ENCODE measurements at places on chromosomes 6 and 20.

DNA sequence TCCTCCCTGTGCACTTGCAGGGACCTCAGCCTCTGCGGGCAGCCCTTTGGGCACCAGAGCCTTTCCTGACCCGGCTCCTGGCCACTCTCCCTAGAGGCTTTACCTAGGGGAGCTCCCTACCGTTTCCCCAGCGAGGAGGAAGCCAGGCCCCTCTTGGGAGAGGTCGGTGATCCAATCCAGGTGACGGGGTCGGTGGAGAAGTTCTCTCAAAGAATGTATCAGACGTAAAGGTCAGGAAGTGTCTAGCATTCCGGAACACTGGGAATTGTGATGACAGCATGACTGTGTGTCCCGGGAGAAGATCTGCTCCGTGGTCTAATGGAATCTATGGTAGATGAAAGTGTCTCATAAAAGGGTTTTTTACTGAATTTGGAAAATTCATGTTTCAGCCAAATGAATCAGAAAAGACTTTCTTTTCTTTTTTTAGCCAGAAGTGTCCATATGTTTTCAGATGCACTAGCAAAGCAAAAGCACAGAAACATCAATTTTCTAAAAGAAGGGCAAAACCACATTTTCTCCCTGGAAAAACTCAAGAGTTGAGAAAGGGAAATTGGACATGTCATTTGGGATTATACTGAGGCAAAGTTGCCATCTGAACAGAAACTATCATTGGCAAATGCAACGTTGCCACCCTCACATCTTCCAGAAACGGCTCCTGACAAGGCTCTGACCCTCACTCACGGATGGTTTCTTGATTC is 289.4 kb downstream of the THBS2 start:
- no peak for DNase-seq

- no peak for DNase-seq
Measured at GRCh38 chr20:5402903-5403531, 86.3 kb upstream of the PROKR2 start.

- DNase-seq: no peak
Measured at GRCh38 chr6:138955262-138955661, 32.8 kb downstream of the REPS1 start.

GRCh38 chr20:9374480-9374879 is 139.9 kb upstream of the LAMP5 start:
- no peak for DNase-seq

DNA sequence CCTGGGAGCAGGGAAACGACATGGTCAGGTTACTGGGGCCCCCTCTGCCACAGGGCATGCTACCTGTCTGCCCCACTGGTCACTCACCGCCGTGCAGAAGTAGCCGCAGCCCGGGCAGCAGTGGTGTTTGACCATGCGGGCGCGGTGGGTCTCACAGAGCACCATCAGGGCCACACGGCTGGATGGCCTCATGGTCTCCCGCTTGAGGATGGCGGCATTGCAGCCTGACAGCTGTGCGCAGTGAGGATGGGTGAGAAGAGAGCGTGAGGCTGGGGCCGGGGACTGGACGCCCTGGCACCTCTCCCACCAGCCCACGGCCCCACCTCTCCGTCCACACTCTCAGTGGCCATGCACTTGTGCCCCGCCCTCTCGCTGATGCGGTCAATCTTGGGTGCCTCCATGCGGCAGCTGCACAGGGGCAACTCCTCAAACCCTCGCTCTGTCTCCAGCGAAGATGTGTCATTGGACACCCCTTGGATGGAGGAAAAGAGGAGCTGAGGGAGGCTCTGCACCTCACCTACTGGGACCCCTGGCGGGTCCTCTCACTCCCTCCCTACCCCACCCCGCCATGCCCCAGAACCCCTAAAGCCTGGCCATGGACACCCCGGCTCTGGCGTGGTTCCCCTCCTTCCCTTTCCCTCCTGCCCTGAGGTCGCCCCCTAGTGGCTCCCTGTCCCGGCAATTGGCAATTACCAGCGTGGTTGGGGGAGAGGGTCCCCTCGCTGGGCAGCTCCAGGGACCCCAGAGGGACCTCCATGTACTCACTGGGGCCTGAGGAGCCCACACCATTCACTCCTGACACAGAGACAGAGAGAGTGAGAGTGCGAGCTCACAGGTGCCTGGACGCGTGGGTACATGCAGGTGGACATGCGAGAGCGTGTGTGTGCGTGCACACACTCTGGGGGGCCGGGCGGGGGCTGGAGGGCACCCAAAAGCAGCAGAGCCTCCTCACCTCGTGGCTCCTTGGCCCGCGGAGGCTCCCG is 8.9 kb downstream of the EHMT2 start:
- DNase-seq: peak; percentile 52

- DNase-seq: no peak
Measured at GRCh38 chr6:13141387-13141786, 186.9 kb downstream of the TBC1D7 start.

DNA sequence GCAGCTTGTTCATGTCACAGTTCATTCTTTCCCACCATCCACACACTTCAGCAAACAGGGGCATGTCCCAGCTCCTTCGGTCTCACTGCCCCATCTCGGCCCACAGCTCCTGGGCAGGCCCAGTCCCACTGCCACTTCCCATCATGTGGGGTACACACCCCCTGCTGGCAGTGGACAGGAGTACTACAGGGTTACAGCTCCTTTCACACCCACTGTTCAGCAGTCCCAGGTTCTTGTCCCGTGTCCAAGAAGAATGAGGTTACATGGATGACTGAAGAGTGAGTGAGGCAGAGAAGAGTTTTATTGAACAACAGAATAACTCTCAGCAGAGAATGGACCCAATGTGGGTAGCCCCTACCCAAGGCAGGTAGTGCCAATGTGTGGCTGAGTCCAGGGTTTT is 77.8 kb upstream of the SMLR1 start:
- no peak for DNase-seq

GRCh38 chr20:49508435-49509199 is 26.1 kb upstream of the KCNB1 start:
- DNase-seq: peak; percentile 70

- DNase-seq: no peak
Measured at GRCh38 chr6:56536536-56536935, 106.2 kb downstream of the DST start.

DNA sequence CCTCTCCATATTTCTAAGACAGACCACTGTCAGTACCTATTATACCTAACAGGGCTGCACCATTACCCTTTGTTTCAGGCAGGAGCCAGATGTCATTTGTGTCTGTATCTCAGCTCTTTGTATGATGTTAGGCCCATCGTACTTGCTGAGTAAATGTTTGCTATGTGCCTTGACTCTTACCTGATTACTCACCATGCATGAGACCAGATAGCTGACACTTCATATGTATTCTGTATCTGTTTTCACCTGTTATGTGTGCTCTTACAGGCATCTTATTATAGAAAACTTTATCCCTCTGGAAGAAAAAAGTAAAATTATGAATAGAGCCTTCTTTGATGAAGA is 31.7 kb upstream of the ASXL1 start:
- DNase-seq: no peak

DNA sequence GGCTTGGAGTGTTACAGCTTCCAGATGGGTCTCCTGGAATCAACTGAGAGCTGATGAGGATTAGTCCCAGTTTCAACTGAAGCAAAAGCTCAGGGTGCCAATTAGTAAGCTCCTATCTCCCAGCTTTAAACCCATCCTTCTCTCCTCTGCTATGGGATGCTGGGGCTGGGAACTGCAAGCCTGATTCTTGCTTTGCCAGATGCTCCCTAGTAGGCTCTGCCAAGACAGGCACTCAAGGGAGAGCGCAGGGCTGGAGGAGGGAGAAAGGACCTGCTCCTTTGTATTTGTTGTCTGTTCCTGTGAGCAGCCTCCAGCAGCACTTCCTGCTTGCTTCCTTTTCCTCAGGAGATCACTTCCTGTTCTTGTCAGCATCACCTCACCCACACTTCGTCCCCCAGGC is 309.7 kb downstream of the KIF16B start:
- DNase-seq: no peak

- DNase-seq: no peak
Measured at GRCh38 chr6:168027521-168027920, 30.1 kb downstream of the KIF25 start.

- DNase-seq: no peak
Measured at GRCh38 chr20:36506253-36506652, 35.1 kb upstream of the MYL9 start.

GRCh38 chr20:888057-888456 is 28.1 kb downstream of the ANGPT4 start:
- DNase-seq: no peak

GRCh38 chr20:19348582-19348981 is 136.1 kb downstream of the SLC24A3 start:
- DNase-seq: no peak

DNA sequence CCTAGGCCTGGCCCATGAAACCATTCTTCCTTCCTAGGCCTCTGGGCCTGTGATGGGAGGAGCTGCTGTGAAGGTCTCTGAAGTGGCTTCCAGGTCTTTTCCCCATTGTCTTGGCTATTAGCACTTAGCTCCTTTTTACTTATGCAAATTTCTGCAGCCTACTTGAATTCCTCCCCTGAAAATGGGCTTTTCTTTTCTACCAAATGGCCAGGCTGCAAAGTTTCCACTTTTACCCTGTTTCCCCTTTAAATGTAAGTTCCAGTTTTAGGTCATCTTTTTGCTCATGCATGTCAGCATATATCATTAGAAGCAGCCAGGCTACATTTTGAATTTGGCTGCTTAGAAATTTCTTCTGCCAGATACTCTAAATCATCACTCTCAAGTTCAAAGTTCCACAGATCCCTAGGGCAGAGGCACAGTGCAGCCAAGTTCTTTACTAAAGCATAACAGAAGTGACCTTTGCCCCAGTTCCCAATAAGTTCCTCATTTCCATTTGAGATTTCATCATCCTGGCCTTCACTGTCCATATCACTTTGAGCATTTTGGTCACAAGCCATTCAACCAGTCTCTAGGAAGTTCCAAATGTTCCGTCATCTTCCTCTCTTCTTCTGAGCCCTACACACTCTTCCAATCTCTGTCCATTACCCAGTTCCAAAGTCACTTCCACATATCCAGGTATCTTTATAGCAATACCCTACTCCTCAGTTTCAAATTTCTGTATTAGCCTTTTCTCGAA is 71.9 kb downstream of the TBC1D7 start:
- no peak for DNase-seq

DNA sequence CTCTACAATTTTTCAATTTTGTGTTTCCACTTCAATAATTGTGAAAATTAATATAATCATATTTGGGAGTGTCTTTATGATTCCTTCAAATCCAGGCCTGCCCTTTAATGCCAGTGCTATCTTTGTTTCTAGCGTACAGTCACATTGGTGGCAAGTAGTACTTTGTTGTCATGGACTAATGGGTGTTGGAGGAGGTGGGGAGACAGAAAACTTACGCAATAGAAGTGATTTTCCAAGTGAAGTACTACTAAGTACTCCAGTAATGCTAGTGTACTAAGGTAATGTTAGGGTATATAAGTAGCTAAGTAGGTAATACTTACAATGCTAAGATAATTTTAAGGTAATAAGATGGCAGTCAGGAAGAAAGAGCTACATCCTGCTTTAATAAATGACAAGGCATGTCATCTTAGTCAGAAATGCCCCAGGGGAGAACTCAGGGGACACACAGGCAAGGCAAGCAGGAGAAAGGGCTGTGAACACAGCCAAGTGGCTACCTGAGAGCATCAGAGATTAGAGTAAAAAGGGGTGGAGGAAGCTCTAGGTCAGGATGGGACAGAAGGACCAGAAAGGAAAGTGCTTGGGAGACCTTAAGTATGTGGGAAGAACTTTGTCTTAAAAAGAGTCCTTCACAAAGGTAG is 217.2 kb upstream of the PRDM1 start:
- DNase-seq: no peak

GRCh38 chr20:20711413-20711812 is 1.0 kb downstream of the RALGAPA2 start:
- no peak for DNase-seq

DNA sequence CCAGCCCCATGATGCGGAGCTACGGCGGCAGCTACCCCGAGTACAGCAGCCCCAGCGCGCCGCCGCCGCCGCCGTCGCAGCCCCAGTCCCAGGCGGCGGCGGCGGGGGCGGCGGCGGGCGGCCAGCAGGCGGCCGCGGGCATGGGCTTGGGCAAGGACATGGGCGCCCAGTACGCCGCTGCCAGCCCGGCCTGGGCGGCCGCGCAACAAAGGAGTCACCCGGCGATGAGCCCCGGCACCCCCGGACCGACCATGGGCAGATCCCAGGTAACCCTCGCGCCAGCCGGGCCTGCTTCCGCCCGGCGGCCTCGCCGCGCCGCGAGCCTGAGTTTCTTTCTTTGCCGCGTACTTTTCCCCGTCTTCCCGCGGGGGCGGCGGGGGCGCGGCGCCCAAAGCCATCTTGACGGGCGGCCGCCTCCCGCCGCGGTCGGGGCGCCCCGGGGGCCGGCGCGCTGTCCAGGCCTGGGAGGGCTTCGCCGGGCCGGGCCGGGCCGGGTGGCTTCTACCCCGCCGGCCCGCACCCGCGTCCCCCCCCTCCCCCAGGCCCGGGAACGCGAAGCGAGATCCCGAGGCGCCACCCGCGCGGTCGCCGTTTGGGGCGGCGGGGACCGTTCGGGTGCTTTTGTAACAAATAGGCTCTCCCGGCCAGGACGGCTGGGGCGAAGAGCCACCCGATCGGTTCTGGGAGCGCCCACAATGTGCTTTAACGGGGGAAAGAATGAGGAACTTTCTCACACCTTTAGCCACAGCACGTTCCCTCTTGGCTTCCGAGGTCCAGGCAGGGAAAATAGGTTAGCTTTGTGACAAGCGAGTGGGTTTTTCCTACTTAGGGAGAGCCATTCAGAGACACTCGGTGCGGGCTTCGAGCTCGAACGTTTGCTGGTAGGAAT is 2.3 kb downstream of the ARID1B start:
- DNase-seq: no peak

- DNase-seq: no peak
Measured at GRCh38 chr6:156430386-156430785, 346.8 kb upstream of the ARID1B start.

DNA sequence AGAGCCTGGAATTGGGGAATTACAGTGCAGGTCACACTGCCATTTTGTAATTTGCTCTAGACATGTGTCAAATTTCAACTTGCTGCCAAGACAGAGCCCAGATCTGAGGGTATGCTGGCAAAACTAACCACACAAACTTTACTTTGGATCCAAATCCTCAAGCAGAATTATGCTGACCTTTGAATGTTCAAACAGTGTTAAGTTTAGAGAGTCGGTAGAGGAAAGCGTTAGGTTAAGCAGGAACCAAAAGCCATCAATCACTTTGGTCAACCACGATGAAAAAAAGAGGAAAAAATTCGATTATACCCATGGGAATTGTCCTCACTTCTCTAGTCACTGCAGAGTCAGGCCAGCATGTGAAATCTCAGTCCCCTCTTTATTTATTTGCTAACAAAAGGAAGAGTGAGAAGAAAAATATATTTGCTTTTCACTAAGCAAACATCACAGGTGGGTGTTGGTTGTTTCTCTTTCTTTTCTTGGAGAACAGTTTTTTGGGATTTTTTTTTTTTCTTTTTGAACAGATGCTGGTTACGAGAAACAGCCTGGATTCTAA is 105.1 kb upstream of the ADGRF1 start:
- no peak for DNase-seq

Measured in D721Med (cell line).